Suppressor macrophage treated with lipopolysaccharide for 4 hours (primary cell): ENCODE measurements at places on chromosomes 7 and 10.

DNA sequence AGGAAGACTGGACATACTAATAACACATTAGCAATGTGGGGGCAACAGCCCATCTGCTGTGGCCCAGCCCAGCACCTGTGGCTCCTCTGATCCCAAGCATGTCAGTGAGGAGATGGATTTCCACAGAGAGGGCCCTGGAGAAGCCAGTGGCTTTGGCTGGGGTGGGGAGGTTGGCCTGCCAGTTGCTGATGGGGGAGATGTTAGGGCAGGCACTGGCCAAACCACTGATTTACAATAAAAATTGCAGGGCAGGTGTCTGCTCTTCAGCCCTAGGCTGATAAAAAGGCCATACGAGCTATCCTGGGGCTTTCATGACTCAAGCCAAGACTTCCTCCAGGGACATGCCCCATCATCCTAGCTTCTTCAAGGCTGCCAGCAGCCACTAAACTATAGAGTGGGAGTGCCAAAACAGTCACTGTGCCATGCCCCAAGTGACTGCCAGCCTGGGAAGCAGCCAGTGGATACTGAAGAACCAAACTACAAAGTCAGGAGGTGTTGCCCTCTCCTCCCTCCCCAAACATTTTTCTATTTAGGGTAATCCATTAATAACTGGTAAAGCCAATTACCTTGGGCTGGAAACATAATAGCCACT, 37.8 kb downstream of the DPCD start:
- no peak for DNase-seq

GRCh38 chr7:66693331-66693730, 47.2 kb upstream of the RABGEF1 start:
- DNase-seq: no peak

- DNase-seq: no peak
Observed at GRCh38 chr10:92656266-92656961, 33.3 kb upstream of the HHEX start.

DNA sequence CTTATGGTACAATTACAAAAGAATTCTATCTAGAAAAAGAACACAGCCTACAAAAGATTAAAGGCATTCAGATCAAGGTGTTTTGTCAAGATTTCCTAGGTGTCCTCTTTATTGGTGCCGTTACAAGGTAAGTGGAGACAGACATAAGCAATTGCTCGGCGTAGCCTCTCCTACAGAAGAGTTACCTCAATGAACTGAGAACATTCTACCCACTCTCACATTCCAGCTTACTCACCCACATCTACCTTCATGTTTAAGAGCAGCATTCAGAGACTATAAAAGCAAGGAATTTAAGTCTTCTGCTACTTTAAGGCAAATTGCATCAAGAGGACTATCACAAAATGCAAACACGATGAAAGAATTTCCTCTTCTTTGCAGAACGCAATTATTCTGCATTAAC, 29.5 kb downstream of the MPP7 start:
- no peak for DNase-seq

- peak; percentile 29 for DNase-seq
Observed at GRCh38 chr10:119315128-119316001, 108.0 kb downstream of the GRK5 start.

- no peak for DNase-seq
Observed at GRCh38 chr10:60960031-60960430, 16.0 kb upstream of the RHOBTB1 start.

DNA sequence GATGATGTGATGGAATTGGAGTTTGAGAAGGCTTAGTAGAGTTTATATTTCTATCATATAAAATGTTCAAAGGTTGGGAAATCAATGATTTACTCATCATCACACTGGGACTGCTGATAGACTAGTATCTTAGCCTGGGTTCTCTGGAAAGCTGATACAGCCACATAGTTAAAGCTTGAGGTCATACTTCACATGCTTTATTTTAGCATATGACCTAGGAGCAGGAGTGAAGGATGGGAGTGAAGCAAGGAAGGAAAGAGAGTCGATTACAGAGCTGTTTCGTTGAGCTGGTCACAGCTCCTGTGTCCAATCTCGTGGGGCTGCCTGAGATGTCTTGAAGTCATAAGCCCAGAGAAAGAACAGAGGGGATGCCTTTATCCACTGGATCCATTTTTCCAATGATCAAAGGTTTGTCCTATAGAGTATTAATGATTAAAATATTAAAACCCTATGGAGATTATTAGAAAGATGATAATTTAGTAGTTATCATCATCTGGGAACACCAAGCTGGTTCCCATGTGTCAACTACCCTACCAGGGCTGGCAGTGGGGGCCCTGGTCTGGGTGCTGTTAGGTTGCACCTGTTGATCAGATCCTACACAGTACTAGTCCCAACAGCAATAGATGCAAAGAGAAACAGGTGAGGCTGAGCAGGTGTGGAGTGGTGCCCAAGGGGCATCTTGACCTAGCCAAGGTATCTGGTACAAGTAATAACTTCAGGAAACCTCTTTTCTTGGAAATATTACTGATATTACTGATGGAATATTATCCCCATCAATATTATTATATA, 77.8 kb downstream of the BAMBI start:
- DNase-seq: no peak
